ENCODE measurements at places on chromosomes 5 and 9.

GRCh38 chr9:109083141-109083540 lies 36.6 kb downstream of the TMEM245 start:
- DNase-seq = no peak

DNA sequence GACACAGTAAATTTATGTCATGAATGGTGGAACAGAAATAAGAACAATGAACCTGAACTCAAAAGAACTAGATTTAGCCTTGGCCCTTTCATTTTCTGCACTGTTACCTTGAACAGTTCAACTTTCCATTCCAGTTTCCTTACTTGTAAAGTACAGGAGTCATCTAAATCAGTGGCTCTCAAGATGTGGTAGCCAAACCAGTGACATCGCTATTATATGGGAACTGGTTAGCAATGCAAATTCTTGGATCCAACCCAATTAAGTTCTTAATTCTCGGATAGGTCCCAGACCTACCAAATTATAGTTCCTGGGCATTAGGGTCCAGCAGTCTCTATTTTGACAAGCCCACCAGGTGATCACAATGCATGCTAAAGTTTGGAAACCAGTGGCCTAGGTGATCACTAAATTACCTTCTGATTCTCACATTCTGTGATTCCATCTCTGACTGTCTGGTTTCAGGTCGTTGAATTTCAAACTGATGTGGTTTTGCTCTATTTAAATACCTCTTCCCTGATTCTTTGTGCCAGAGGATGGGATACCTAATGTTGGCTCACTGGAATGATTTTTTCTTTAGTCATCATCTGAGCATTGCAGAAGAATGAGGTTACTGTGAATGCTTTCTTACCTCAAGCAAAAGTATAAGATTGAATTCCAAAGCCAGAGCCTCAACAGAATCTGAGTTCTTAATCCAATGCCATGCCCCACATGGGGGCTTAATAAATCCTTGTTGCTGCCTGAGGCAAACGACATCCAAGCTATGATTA lies 253.8 kb downstream of the ENC1 start:
- no peak for DNase-seq

DNA sequence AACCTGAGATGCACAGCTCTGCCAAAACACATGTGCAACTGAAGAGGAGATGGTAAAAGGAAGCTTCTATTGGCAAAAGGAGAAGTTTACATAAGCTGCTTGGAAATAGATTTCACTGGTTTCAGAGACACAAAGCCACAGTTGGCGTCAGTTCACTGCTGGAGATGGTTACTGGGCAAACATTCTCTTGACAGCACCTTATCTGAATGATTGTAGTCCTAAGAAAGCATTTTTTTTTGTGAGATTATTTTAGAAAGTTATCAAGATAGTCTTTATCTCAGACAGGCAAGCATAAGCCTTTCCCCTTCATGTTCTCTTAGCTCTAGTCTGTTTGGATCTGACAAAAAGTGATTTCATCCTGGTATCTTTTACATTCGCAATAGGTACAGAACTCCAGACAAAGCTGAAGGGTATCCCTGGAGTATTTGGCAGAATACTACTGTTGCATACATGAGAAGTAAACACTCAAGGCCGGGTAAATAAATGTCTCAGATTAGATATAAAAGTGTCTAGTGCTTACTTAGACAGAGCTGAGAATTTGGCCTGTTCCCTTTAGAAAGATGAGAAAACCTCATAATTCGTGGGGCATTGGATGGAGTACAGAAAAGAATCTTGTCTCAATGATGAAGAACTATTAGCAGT lies 1668.0 kb upstream of the NUDT12 start:
- DNase-seq = no peak

GRCh38 chr9:108271646-108272348 lies 584.0 kb downstream of the ACTL7B start:
- no peak for DNase-seq

DNA sequence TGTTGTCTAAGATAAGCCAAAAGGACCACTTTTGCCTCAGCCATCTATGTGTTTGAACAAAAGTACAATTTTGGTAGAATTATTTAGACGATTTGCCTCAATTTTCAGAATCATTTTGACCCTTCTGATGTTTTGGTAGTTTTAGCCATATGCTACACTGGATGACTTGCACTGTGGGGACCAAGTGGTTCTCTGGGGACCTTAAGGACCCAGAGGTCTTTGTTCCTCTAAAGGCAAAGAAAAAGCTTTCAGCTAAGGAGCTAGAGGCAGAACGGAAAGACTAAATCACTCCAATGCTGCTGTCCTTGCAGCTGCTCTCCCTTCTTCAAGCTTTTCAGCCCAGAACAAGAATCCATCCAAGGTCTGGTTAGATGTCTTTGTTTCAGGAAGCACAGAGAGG lies 51.0 kb upstream of the APC start:
- no peak for DNase-seq

DNA sequence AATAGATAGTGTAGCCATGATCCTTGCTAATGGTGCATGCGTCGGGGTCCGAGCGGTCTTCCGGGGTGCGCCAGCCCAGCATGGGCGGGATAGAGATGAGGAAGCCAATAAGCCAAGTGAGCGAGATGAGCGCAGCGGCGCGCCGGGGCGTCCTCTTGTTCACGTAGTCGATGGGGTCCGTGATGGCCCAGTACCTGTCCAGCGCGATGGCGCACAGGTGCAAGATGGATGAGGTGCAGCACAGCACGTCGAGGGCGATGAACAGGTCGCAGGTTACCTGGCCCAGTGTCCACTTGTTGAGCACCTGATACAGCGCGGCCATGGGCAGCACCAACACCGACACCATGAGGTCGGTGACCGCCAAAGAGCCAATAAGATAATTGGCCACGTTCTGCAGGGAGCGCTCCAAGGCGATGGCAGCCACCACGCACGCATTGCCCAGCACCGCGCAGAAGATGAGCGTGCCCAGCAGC lies 1.1 kb downstream of the HTR1A start:
- DNase-seq = no peak

- DNase-seq = peak; percentile 40
These were observed 13.5 kb upstream of the ANKRD18B start for GRCh38 chr9:33510262-33511183.

GRCh38 chr5:127810707-127811490 lies 107.7 kb downstream of the CCDC192 start:
- no peak for DNase-seq

DNA sequence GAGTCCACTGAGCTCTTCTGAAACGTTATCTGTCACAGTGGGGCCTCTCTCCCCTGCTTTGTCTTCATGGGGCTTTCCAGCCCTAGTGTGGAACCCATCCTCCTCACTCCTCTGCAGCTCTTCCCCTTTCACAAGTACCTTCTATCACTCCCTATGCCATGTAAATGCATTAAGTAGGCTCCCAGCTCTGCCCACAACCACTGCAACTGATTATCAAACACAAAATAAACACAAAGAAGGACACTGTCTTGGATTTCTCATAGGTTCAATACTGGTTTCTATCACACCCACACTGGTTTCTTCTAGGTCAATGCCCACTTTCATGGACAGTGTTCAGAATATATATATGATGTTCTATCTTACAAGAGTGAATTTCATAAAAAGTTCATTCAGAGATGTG lies 139.4 kb downstream of the GNAQ start:
- DNase-seq = no peak

GRCh38 chr9:125960626-125961025 lies 213.5 kb downstream of the PBX3 start:
- no peak for DNase-seq

GRCh38 chr9:112173489-112174221 lies 1.4 kb downstream of the SUSD1 start:
- DNase-seq = no peak

GRCh38 chr9:83304686-83305085 lies 233.5 kb downstream of the FRMD3 start:
- DNase-seq = no peak

- DNase-seq = no peak
These were observed 14.3 kb upstream of the RNF130 start for GRCh38 chr5:180085837-180086236.

- no peak for DNase-seq
These were observed 309.6 kb upstream of the RFX3 start for GRCh38 chr9:3835393-3835792.

GRCh38 chr5:142210011-142210410 lies 101.4 kb downstream of the NDFIP1 start:
- no peak for DNase-seq

GRCh38 chr5:132054031-132054696 lies 6.3 kb upstream of the IL3 start:
- no peak for DNase-seq

DNA sequence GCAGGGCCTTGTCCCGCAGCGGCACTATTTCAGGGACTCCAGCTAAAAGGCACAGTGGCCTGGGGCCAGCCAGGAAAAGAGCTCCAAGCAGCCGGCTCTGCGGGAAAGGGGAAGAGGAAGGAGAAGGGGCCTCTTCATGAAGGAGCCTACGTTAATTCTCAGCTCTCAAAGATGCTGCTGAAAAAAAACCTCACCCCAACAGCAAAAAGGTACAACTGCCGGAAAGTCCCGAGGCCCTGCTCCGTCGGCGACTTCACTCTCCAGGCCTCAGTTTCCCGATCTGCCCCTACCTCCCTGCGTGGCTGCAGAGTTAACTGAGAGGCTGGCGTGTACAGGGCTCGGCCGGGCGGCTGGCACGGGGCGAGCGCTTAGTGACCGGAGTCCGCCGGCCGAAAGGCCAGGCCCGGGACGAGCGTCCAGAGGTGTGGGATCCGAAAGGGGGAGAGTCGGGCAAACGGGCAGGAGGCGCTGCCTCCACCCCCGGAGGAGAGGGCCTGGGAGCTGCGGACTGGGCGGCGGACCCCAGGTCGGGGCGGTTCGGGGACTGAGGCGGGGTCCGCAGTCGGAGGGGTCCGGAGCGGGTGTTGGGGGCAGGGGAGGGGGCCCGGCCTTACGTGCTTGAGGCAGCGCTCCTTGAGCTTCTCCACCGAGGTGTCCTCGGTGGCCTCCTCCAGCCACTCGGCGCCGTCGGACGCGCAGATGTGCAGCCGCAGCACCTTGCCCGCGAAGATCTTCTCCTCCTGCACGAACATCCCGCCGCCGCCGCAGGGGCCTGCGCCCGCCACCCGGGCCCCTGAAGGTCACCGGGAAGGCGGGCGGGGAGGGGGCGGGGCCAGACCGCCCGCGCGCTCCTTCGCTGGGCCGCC lies 529 bp downstream of the UBAC1 start:
- no peak for DNase-seq

DNA sequence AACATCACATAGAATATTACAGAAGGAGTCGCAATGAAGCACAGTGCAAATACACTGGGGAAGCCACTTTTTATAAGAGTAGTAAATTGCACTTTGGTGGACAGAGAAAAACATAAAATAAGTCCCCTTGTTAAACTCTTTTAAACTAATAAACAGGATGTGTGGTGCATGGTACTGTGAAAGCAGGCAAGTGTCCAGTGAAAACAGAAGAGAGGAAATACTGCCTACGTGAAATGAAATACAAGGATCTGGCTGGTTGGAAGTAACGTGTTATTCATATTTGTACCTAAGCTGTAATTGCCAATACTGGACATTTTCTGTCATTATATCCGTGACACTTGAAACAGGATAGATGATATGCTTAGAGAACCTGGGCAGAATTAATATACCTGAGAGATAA lies 191.9 kb upstream of the SLC27A6 start:
- no peak for DNase-seq

DNA sequence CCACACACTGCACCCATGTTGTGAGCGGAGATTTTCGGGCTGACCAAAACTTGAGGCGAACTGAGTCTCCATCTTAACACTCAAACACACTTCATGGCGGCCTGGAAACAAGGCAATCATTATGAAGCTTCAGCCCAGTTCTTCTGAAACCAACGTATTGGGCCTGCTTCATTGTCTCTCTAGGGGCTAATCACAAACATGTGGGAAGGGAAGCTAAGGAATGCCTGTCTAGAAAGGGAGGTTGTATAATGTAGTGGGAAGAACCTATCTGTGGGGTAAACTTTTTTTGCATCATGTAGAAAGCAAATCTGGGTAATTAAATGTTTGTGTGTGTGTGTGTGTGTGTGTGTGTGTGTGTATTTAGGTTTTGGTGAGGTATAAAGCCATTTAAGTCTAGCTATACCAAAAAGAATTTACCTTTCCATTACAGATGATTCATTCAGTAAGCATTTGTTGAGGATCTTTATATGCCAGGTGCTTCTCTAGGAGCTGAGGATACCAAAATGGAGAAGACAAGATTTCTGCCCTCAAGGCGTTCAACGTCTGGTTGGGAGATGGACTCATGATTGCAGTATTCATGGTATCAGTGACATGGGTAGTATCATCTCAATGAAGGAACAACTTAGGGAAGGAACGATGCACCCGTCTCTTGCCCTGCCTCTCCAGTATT lies 29.4 kb downstream of the SLC1A3 start:
- DNase-seq = no peak

- DNase-seq = no peak
These were observed 109.6 kb upstream of the MOCS2 start for GRCh38 chr5:53219174-53219573.

DNA sequence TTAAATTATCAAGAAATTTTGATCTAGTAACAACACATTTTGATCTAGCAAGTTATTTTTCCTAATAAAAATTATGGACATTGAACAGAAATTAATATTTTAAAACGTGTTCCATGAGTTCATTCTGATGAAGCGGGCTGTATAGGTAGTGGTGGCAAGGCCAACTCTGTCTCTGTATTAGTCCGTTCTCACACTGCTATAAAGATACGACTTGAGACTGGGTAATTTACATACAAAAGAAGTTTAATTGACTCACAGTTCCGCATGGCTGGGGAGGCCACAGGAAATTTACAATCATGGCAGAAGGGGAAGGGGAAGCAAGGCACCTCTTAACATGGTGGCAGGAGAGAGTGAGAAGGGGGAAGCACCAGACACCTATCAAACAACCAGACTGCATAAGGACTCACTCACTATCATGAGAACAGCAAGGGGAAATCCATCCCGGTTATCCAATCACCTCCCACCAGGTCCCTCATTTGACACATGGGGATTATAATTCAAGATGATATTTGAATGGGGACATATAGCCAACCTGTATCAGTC lies 61.2 kb downstream of the TMEM232 start:
- DNase-seq = no peak

DNA sequence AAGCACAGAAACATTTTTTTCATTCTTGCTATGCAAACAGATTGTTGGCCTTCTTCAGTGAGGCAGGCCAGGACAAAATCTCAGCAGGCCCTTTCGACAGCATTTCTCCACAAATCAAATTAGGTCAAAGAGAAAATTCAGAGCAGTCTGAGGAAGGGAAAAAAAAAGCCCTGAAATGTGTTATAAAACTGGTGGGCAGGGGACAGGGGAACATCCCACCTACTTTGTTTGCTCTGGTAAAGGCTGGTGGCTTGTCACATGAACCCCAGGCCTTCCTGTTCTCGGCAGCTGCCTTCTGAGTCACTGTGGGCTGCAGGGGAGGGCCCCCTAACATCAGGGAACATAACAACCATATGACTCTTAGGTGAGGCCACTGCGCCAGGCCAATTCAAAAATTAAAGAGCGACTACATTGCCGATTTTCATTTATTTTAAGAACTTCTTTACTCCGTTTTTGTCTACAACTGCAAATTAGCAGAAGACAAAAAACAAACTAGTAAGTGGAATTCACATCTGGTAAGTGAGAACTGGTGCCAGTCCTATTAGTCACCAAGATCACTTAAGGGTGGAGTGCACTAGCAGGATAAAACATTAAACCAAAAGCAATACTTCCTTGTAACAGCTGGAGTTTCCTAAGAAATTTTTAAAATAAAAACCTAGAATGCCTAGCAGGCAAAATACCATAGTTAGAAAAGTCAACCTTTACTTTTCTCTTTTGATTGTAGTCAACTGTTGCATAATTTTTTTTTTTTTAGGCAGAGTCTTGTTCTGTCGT lies 46.2 kb upstream of the DENND4C start:
- peak; percentile 80 for DNase-seq

GRCh38 chr5:88049737-88050136 lies 218.9 kb downstream of the TMEM161B start:
- no peak for DNase-seq

- no peak for DNase-seq
These were observed 21.1 kb downstream of the UIMC1 start for GRCh38 chr5:176985516-176985915.

All from activated naive CD4-positive, alpha-beta T cell treated with anti-CD3 and anti-CD28 coated beads, Interleukin-2, amount 50 U/mL, for 16 hours (primary cell).